DMS79 treated with DMSO at 0.1 percent for 48 hours (cell line): ENCODE measurements at places on chromosomes 2 and 18.

DNA sequence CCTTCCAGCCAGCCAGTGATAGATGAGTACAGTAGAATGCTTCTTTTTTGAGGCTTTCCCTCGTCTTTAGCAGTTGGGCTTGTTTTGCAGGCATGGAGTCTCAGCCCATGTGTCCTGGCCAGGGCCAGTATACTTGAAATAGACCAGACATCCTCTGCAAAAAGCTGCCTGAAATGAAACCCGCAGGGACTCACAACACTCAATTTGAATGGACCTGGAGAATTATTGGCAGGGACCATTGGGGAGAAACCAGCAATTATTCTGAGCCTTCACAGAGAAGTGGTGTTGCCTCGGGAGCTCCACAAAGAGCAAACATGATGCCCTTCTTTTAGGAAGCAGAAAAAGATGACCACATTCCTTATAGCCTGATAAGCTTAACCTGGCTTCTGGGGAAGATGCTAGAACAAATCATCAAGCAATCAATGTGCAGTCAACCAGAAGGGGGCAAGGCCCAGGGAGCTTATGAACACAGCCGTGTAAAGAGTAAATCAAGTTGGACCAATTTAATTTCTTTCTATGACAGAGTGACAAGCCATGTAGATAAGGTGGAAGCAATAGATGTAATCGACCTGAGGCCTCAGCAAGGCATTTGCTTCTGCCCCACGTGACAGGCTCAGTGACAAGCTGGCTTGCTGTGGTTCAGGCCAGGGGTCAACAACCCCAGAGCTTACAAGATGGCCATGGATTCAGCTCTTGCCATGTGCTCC lies 42.1 kb downstream of the BOD1L2 start:
- DNase-seq = no peak

GRCh38 chr2:169887120-169887519 lies 59.9 kb downstream of the UBR3 start:
- no peak for DNase-seq

DNA sequence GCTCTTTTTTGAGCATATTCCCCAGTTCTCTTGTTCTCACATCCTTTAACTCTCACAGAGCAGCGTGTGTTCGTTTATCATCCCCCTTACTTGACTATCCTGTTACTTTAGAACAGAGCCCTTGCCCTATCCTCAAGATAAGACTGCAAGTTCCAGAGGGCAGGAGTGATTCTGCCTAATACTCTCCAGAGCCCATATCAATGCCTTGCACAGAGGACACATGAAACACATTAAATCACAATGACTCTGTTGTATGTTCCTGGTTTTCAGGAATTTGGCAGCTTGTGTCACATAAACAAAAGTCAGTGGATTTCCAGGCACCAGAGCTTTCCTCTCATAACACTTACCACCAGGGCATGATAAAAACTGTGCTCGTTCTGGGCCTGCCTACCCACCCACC lies 156.7 kb downstream of the RNF144A start:
- DNase-seq = no peak

- DNase-seq = peak; percentile 36
These were observed 37.2 kb downstream of the SLC14A2 start for GRCh38 chr18:45652303-45653080.

DNA sequence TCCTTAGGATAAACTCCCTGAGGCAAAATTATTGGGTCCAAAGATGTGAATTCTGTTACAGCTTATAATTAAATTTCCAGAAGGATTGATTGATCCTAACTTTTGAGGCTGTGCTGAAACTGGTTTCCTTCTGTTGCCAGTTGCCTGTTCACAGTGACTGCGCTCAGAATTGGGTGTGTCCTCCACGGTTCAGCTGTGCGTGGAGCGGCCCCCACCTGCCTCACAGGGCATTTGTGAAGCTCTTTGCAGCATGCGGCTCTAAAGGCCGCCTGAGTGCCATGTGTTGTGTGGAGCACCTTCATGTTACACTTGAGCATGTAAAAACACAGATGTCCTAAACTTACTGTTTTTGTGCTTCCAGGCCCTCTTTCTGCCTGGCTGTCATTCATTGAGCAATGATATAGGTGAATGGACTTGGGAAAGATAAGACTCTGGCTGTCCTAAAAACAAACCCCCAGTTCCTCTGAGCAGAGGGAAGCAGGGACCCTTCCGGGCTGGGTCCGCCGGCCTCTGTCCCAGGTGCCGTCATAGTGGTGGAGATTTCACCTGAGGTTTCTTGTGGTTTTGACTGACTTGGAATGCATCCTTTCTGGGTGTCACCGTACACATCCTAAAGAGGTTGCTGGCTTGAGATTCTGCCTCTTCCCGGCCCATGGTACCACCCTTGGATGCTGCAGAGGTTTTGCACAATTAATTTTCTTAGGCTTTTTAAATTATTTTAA lies 173.6 kb downstream of the LDLRAD4 start:
- DNase-seq = no peak

- no peak for DNase-seq
These were observed 41.9 kb upstream of the RAPGEF4 start for GRCh38 chr2:172693529-172694455.

GRCh38 chr18:22539051-22539765 lies 121.5 kb upstream of the CTAGE1 start:
- DNase-seq = no peak

GRCh38 chr2:158189526-158189925 lies 87.8 kb downstream of the UPP2 start:
- DNase-seq = no peak

DNA sequence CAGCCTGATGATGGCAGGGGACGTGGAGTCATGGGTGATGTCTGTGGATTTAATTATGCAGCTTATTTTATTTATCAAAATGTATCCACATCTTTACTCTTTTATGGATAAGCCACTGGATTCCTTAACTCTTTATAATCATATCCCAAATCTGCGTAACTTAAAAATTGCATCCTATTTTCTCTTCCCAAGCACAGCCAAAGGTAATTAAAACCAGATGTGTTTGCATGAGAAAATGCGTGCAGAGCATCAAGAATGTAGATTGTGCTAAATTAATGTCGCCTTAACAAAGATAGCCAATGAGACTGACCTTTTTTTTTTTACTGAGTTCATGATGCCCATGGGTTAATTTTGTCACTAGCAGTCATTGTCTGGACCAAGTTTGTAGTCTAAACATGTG lies 10.0 kb downstream of the SH3RF3 start:
- DNase-seq = no peak

DNA sequence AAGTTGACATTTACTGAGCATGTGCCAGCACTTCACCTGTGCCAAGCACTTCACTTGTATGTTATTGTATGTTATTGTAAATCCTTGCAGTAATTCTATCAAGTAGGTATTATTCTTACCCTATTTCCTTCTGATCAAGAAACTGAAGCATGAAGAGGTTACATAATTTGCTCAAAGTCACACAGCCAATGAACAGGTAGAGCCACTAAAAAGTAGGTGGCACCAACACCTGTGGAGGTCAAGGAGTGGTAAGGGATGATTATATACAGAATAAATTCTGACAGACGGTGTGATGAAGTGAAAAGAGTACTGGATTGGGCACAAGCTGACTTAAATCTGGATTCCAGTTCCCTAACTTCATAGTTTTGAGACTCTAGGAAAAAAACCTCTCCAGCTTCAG lies 71.0 kb downstream of the SPIRE1 start:
- no peak for DNase-seq

- peak; percentile 9 for DNase-seq
These were observed 83.9 kb upstream of the REV1 start for GRCh38 chr2:99573634-99574251.

DNA sequence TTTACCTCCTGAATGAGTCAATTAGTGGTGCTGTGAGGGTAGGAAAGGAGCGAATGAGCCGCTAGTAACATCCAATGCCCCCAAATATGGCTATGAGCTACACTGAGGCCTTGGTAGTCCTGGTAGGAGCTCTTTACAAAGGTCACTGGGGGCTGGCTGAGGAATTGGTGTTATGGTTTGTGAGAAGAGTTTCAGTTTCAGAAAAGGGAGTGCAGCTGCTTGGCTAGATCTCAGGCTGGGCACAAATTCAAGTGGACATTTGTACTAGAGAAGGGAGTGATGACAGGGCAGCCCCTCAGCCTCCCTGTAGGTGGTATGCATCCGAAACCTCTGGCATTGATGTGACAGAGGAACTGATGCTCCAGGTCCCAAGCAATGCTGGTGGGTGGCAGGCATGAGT lies 13.9 kb upstream of the PAIP2B start:
- no peak for DNase-seq
